Muscle of arm (tissue), 14 donors: ENCODE measurements at places on chromosomes 2 and 18. TPM values are rescaled to one million over a fixed set of nuclear protein-coding genes. Genes with fewer than 3 reads are reported as not detected.

- peak; percentile 53 for DNase-seq
Observed at GRCh38 chr18:7567474-7568425, 634 bp downstream of the PTPRM start.

- no peak for DNase-seq
Observed at GRCh38 chr2:66390152-66390551, 44.8 kb upstream of the MEIS1 start.

- DNase-seq, result no peak
Observed at GRCh38 chr2:97741251-97741650, 27.9 kb downstream of the ZAP70 start.

MROH2A gene
- not detected for polyA plus RNA-seq

EDAR gene
- polyA plus RNA-seq, result 2.9 TPM

DNA sequence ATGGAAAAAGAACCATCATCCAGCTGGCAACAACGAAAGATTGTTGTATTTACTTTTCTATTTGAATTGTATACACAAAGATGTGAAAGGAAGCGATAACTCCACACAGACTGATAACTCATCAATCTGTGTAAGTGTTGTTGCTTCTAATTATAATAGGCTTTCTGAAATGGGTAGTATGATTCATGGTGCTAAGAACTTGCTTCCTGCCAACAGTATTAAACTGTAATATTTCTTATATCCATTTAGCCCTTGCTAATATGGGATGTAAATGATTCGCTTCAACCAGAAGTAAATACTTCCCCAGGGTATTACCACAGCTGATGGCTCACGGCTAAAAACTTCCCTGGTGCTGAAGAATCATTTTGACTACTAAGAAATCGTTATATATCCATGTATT, 70.2 kb downstream of the TMEM163 start:
- no peak for DNase-seq

DNA sequence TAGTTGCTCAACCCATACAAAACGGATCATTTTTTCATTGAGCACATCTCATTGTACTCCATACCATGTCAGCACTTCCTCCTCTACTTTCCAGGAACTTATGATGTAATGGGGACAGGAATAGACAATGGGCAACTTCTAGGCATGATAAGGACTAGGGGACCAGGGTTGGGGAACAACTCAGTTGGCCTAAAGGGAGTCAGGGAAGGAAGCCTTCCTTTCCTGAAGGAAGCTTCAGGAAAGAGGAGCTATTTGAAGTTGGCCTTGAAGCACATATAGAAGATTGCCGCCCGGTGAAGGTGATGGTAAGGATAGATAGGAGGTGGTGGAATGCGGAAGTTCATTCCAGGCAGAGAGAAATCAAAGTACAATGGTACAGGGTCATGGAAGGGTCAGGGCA, 283.9 kb downstream of the SLC8A1 start:
- no peak for DNase-seq

AKAIN1 gene
- not detected for polyA plus RNA-seq

WDPCP gene
- polyA plus RNA-seq, result 9.2 TPM

GRCh38 chr18:250685-251084, 17.2 kb downstream of the THOC1 start:
- DNase-seq, result no peak

DNA sequence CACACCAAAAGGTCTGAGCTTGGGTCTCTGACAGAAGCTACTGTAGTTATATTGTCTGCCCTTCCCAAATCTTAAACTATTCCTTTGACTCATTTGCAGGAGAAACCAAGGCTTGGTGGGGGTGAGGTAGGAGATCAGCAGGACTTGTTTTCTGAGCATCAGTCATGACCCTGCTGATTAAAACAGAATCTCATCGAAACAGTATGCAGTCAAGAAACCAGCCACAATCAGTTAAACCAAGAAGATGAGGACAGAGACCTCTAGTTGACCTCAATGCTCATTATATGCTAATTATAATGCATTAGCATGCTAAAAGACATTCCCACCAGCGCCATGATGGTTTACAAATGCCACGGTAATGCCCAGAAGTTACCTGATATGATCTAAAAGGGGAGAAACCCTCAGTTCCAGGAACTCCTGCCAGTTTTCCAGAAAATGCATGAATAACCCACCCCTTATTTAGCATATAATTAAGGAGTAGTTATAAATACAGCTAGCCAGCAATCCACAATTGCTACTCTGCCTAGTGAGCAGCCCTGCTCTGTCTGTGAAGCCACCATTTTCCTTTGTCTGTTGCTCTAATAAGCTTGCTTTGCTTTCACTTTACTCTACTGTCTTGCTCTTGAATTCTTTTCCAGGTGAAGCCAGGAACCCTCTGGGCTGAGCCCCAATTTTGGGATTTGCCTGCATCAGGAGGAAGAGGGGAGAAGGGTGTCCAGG, 26.7 kb downstream of the DSC3 start:
- DNase-seq, result no peak
